ENCODE measurements at places on chromosomes 4 and X.

DNA sequence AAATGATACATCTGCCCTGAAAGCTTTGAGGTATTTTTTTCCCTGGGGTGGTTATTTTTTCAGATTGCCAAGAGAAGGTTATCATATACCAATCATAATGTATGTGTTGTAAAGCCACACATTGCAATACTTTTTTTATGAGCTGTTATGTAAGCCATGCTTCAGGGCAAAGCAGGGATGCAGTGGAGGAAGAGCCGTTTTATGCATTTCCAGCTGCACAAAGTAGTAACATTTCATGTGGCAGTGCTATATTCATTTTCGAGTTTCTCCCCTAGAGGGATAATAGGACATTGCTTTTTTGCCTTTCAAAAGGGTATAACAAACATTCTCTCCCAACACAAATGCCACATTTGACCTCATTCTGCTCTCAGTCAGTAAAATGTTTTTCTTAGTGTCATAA, 68.5 kb downstream of the GALNT7 start:
- peak; percentile 9 for DNase-seq

- peak; percentile 0 for DNase-seq
Observed at GRCh38 chrX:97882306-97882705, 998.6 kb downstream of the RPA4 start.

GRCh38 chr4:143344041-143344440, 7.4 kb downstream of the GAB1 start:
- no peak for DNase-seq

- DNase-seq: no peak
Observed at GRCh38 chrX:48480142-48480541, 4.1 kb downstream of the FTSJ1 start.

DNA sequence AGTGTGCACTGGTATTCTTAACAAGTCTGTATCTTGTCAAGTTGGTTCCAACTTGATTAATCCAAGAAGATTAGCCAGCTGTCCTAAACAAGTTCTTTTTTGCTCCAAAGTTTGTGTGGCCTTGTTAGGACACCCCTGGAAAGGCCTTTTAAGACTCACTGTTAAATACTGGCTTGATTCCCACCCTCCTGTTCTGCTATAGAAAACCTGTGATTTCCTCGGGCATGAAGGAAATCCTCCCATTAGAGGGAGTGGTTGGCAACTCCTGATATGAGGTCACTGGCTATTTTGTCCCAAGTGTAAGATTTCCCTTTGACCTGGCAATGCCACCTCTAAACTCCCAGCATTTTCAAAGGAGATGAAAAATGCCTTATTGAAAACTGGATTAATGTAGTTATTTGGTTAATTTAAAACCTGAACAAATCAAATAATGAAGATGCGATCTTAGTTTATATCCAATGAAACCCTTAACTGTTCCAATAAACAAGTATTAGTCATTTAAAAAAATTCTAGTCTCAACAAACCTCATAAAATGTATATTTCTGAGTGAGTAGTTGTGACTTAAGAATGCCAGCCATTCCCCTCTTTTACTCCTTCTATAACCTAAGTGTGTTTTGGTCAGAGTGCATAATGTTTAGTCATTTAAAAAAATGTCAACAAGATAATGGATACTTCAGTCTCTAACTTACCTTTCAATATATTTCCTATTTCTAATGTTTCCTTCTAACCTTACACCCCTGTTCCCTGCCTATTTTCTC, 94.4 kb downstream of the NPNT start:
- DNase-seq: no peak

- DNase-seq: no peak
Observed at GRCh38 chr4:110830461-110830860, 207.6 kb upstream of the PITX2 start.

DNA sequence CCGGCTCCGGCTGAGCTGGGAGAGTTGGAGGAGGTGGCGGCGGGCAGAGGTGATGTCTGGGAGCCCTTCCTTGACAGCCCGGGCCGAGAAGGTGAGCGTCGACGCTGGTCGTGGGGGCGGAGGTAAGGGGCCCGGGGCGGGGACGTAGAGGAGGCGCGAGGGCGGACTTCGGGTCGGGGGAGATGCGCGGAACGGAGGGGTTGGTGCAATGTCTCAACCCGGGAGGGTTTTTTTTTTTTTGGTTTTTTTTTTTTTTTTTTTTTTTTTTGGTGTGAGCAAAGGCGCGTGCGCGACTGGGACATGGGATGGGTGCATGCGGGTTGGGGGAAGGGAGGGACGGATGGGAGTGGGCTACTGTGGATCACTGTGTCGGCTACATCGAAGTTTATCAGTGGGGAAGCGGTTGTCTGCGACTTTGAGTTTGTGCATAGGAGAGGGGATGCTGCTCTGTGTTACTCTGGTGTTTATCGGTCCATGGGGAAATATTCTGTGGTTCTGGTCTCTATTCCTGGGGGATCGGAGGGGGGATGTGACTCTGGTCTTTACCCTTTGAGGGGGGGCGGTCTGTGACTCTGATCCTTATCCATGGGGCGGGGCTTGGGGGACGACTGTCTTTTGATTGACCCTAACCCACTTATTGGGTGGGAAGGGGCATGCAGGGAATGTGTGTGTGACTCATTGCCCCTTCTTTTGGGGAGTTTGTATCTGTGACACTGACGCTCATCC, 537 bp downstream of the RBM10 start:
- DNase-seq: no peak

- peak; percentile 67 for DNase-seq
Observed at GRCh38 chrX:68894513-68895340, 65.9 kb downstream of the EFNB1 start.

GRCh38 chrX:71996826-71997225, 86.2 kb downstream of the NHSL2 start:
- DNase-seq: no peak

DNA sequence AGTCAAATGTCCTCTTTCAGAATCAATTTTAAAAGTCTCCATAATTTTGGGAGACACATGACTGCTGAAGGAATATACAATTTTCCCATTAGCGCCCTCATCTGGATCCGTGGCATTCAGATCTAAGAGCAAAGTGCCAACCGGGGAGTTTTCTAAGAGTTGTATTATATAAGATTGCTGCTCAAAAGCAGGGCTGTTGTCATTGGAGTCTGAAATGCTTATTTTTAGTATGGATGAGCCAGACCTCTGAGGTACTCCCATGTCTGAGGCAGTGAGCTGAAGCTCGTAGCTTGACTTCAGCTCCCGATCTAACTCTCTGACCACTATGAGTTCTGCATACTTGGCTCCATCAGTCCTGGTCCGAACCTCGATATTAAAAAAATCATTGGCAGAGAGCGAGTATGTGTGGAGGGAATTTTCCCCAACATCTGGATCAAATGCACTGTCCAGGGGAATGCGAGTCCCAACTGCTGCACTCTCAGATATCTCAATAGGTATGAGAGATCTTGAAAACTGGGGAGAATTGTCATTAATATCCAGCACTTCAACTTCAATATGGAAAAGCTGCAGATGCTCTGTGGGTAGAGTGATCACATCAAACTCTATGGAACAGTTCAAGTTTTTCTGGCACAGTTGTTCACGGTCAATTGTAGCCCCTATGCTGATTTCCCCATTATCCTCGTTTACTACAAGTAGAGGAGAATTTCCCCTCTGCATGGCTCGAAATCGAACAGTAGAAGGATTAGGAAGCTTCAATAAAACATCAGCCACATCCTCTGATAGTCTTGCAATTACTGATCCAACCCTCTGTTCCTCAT, 917 bp downstream of the PCDH18 start:
- no peak for DNase-seq

DNA sequence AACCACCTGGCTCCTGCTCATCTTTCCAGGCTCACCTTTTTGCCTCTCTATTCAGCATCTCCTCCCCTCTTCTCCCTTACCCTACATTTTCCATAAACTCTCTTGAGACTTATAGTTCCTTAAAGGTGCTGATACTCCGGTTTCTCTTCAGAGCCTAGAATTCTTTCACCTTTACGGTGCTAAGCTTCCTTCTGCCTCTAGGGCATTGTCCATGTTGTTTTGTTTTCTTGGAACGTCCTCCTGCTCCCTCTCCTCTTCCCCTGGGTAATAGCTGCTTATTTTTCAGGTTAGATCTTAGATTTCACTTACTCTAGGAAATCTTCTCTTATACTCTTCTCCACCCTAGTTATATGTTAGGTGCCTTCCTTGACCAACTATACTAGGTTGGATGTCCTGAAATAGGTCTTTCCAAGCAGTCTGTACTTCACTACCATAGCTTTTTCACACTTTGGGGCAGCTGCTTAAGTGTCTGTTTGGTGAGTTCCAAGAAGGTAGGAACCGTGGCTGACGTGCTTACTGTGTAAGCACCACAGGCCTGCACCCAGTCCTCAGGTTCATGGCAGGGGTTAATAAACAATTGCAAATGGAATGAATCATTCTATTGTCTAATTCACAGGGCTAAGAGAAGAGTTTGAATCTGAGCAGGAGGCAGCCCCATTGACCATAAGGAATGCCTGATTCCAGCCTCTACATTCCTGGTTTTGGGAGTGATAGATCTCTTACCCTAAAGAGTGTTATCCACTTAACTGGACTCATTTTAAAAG, 227.5 kb downstream of the MGST2 start:
- no peak for DNase-seq

DNA sequence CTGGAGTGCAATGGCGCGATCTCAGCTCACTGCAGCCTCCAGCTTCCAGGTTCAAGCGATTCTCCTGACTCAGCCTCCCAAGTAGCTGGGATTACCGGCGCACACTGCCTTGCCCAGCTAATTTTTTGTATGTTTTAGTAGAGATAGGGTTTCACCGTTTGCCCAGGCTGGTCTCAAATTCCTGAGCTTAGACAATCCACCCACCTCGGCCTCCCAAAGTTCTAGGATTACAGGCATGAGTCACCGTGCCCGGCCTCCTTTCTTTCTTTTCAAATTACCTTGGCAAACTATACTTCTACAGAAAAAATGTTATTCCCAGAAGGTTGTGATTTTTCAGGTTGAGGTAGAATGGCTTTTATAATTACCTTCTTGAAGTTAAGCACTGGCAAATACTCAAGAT, 321.9 kb upstream of the PRPS2 start:
- no peak for DNase-seq

- DNase-seq: peak; percentile 1
Observed at GRCh38 chrX:97685753-97686152, 802.0 kb downstream of the RPA4 start.

GRCh38 chr4:120065974-120066516, 603 bp downstream of the MAD2L1 start:
- peak; percentile 68 for DNase-seq

DNA sequence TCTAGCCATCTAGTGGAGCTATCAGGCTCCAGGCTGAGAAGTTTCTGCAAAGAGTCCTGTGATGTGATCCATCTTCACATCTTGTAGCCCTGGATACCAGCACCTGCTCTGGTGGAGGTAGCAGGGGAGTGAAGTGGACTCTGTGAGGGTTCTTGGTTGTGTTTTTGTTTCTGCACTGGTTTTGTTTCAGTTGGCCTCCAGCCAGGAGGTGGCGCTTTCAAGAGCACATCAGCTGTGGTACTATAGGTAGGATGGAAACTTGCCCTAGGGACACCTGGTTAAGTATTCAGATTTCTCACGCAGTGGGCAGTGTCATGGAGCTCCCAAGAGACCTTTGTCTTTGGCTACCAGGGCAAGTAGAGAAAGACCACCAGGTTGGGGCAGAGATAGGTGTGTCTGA, 257.5 kb upstream of the SLC7A11 start:
- DNase-seq: no peak

DNA sequence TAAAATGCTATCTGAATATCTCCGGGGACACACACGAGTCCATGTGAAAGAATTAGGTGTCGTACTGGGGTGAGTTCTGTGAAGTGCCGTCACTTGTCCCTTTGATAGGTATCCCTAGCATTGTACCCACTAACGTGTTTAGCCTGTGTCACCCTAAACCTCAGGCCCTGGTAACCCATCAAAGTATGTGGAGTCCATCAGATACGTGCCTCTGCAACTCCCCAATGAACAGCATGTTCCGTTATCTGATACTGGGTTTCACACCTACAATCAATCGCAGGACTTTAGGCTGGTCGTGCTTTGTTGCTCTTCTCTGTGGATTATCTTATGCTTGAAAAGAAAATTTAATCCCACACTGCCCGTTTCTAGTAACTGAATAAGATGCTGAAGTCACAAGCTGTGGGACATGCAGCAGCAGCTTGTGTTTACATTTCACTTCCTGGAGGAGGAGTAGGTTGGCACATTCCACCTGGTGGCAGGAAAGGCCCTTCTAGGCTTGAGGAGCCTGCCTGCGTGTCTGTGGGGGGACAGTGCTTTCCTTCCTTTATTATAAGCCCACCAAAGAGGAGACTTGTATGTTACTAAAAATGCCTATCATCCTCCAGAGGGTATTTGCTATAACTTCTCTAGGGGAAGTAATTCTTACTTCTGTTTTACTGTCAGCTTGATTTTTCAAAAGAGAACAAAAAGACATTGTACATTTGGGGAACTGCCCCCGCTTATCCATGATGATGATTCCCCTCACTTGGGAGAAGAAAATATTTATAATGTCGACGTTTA, 127.2 kb downstream of the FNIP2 start:
- DNase-seq: no peak

DNA sequence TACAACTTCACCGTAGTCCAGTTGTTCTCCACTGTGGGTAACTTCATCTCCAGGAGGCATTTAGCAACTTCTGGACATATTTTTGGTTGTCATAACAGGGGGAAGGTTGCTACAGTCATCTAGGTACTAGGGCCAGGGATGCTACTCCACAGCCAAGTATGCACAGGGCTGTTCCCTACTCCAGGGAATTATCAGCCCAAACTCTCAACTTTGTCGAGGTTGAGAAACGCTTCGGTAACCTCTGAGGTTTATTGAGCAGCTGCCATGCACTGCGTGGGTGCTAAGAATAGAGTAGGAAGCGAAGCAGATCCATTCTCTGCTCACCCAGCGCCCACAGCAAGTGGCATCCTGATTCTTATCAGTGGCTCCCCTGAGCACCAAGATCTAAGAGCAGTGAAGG, 8.2 kb downstream of the FGFBP1 start:
- DNase-seq: no peak

- DNase-seq: peak; percentile 73
Observed at GRCh38 chrX:140918398-140919038, 83.9 kb upstream of the SPANXB1 start.

DNA sequence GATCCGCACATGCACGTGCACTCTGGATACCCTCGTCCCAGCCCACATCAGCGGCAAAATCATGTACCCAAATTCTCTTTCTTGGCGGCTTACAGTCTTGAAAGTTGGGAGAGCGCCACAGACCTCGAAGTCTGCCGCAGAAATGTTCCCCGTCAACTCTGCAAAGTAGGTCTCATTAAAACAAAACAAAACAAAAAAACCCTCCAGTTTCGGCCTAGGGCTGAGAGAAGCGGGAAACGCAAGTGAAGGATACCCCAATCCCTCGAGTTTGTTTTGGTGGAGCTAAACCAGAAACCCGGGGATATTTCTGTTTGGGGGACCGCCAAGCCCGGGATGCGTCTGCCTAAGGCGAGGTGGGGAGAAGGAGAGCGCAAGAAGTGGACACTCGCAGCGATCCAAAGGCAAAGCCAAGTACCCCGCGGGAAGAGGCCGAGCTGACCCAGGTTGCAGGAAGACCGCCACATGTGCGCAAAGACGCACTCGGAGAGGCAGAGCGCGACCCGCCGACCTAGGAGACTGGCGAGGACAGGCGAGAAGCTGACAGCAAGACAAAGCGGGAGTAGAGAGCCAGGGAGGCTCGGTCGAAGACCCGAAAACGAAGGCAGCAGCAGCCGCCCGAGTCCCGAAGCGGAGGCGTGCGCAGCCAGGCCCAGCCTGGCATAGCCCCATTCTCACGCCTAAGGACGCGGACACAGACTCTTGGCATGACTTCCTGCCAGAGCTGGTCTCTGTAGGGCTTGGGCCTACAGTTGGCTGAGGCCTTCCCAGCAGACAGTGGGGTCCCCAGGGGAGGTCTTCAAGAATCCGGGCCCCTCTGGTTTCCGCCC, 49.6 kb upstream of the BCOR start:
- no peak for DNase-seq

- DNase-seq: no peak
Observed at GRCh38 chr4:185880571-185880970, 68.6 kb upstream of the SORBS2 start.

- DNase-seq: no peak
Observed at GRCh38 chr4:74613266-74613665, 168.3 kb downstream of the AREG start.
